ENCODE measurements at places on chromosomes 5 and 9. TPM values are rescaled to one million over a fixed set of nuclear protein-coding genes. Genes with fewer than 3 reads are reported as not detected.

The ECSCR gene
- total RNA-seq = 17.2 TPM

The SURF1 gene
- 24.5 TPM for total RNA-seq

The GPR151 gene
- not detected for total RNA-seq

The RGS14 gene
- 12.5 TPM for total RNA-seq

The FRMPD1 gene
- total RNA-seq = 6.3 TPM

The LRRC26 gene
- not detected for total RNA-seq

The C9orf152 gene
- total RNA-seq = not detected

The GPR150 gene
- total RNA-seq = under 0.01 TPM

The C5orf34 gene
- 3.7 TPM for total RNA-seq

The NMUR2 gene
- total RNA-seq = not detected

The SPATA31D4 gene
- not detected for total RNA-seq

The LURAP1L gene
- 14.1 TPM for total RNA-seq

The MAN2A1 gene
- total RNA-seq = 81.4 TPM

The EGFLAM gene
- 41.8 TPM for total RNA-seq

Data from skeletal muscle tissue (tissue), 5 donors.